ENCODE measurements at places on chromosomes 7 and 10.

DNA sequence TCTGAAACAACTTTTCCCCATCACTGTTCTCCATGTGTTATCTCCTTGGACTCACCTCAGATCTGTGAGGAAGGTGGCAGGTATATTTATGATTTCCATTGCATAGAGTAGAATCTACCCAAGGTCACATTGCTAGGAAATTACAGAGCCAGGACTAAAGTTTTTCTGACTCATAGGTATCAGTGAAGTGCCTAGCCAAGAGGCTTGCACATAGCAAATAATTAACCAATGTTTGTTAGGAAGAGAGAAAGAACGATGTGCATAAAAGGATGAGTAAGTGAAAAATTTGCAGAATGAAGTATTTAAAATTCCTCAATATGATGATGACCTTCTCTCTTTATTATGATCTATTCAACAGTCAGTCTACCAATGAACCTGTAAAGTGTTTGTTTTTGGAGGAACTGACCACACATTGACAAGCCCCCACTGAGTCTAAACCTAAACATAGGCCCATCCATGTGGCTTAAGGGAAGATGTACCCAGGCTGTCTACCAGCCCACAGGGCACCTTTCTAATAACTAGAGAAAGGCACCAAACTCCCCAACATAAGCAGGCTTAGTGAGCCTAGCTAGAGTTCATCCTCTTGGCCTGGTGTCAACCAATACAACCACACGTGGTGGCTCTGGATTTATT is 252.9 kb upstream of the ZMIZ1 start:
- DNase-seq = no peak

DNA sequence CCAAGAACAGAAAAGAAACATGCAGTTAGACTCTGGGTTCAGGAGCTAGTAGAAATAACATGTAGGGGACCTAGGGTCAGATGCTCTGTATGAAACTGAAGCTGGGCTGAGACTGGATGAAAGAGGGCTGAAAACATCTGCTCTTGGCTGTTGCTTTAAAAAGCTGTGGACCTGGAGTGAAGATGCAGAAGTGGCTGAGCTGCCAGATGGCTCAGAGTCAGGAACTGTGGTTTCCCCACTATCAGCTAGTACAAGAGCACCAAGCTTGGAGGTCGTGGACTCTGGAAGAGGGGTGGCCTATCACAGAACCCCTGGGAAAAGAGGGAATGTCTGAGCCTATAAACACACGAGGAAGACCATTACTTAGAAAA is 5.9 kb downstream of the ADK start:
- no peak for DNase-seq

DNA sequence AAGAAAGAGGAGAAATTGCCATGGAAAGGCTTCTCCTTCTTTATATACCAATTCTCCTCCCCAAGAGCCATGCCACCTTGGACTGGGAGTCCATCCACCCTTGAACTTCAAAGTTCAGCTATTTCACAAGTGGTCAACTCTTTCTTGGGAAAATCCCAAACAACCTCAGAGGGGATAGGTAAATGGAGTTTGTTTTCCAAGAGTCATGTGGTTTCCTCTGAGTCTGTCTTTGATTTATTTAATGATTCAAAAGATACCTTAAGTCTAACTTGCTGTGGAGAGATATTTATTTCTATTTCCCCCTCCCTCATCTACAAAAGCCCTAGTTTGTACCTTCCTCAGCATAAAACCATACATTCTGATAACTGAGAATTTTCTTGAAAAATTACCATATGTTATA is 758.6 kb upstream of the IGFBP3 start:
- no peak for DNase-seq

GRCh38 chr7:155344618-155345433 is 47.1 kb downstream of the INSIG1 start:
- DNase-seq = peak; percentile 80

DNA sequence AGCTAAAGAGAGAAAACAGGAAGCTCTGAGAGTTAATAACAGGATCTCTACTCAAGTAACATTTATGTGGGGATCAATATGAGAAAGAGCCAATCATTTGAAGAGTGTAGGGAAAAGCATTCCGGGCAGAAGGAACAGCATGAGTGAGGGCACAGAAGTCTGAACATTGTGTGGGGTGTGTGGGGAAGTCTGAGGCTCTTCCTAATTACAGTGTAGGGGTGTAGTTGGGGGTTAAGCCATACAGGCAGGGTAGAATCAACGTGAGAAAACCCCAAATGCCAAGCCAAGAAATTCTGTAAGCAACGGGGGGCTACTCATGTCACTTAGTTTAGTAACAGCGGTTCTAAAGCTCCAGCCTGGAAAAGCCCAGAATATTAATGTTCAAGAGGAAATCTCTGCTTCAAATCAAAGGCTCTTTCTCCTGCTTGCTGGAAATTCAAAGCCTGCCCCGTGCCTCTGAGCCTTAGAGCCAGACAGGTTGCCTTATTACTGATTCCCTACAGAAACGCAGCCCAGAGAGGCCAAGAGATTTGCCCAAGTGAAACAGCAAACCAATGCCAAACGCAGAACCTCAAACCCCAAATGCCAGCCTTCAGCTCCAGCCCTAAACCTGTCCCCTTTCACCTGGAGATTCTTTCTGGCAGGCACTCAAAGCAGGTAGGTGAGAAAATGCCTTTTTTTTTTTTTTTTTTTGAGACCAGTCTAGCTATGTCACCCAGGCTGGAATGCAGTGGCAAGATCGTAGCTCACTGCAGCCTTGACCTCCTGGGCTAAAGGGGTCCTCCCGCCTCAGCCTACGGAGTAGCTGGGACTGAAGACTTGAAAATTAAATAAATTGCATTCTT is 36.1 kb downstream of the DNAJB12 start:
- no peak for DNase-seq

Measured in CD4-positive, alpha-beta T cell treated with Interleukin-15 for 1 hour (primary cell).